ENCODE measurements at places on chromosomes 2 and 18. TPM values are rescaled to one million over a fixed set of nuclear protein-coding genes. Genes with fewer than 3 reads are reported as not detected.

PROM2 gene
- total RNA-seq = 13.6 TPM

GRCh38 chr2:232897598-232898408, 27.7 kb downstream of the SNORC start:
- DNase-seq = no peak

DNA sequence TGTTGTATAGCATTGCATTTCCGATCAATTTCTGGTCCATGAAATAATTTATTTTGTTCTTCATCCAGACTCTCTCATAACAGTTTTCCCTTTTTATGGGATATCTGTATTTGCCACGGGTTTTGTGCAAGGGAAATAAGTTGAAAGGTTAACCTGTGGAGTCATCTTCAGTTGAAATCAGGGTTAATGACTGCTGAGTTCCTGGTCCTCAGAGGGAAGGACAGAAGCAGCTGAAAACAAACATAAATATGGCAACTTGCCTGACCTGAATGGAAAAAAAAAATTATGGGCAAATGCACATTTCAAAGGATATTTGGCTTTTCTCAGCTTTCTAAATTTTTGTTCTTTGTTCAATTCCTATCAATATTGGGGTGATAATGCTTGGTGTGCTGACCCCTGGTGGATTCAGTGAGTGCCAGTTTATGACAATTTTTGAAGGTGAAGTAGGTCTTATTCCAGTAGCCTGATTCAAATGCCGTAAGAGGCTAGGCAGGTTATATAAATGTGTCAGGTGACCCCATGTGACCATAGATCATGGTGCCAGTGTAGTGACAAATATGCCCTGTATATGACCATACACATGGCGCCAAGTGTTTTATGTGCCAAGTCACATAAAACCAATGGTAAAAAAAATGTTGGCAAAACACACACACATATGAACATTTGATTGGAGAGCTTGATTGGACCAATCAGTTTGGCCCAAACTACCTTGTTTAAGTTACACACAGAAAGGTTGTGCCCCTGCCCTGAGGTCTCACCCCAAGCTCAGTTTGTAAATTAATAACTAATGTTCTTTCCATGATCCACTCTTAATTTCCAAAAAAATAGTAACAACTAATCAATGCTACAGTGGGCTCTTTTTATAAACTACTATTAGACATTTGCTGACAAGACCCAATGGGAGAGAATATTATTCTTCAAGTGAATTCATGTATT, 47.6 kb upstream of the FAM124B start:
- no peak for DNase-seq

COA5 gene
- total RNA-seq = 54.2 TPM

SLC4A3 gene
- total RNA-seq = 1.3 TPM

- DNase-seq = no peak
Observed at GRCh38 chr2:172849519-172850217, 114.0 kb downstream of the RAPGEF4 start.

CAPN14 gene
- total RNA-seq = 0.42 TPM

LBX2 gene
- 0.95 TPM for total RNA-seq

CERKL gene
- total RNA-seq = not detected

- no peak for DNase-seq
Observed at GRCh38 chr2:178143481-178143880, 31.2 kb downstream of the RBM45 start.

DNA sequence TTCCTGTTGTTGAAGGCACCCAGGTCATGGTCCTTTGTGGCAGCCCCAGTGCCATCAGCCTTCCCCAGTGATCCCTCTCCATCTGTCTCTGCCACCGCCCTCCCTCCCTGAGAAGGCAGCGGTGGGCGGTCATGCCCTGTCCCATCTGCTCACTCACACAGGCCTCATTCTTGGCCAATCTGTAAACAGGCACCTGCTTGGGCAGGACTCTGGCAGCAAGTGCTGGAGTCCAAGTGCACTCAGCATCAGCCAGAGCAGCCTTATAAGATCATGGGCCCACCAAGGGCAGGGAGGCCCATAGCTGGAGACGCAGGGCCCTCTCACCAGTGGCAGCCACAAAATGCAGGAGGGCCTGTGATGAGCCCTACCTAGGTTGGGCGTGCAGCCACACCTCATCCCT, 140.9 kb downstream of the TWIST2 start:
- DNase-seq = no peak

DNA sequence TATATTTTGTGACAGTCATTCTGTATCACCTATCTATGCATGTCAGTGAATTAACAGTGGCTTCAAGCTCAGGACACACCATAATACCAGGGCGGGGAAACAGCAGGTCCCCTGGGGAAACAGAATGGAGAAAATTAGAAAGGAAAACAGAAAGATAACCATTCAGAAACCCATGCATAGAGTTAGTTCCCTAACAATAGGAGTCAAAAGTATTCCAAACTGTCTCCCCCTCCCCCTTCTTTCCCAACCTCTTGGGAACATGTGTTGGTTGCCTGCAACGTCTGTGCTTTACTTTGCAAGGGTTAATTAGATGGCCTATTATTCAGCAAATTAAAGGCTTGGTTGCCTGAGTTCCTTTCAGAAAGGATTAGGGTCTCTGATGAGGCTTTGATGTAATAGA, 176.4 kb downstream of the MYO3B start:
- no peak for DNase-seq

DNA sequence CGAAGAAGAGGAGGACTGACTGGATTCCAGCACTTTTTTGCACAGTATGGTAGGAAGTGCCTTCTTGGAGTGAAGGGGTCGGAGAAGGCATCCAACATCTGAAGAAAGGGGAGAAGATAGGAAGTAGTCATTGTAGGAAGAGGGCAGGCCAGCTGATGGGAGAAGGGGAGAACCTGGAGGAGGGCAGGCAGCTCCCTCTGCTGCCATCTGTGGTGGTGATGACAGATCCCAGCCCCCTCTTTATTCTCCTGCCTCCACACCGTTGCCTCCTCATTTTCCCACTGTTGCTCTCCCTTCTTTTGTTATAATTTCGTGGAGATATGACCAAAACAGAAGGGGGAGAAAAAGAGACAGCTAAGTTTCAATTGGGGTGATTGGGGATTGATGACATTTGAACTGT, 2.9 kb upstream of the SCYGR2 start:
- DNase-seq = no peak

GPR35 gene
- total RNA-seq = 0.63 TPM

DNA sequence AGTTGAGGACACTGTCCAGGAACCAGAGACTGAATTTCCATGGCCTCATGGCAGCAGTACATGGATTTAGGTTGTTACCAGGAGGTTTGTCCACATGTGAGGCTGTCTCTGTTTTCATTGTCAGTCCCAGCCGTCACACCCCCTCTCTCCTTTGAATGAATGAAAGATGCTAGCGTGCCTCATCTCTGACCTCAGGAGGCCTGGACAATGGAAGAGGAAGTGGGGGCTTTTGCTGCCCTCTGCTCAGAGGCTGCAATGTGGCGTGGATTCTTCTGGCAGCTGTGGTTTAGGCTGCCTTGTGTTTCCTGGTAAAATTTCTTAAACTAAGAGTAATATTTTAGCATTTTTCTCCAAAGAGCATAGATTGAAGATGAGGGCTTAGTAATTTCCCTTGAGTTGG, 47.5 kb downstream of the RAB31 start:
- no peak for DNase-seq

DNA sequence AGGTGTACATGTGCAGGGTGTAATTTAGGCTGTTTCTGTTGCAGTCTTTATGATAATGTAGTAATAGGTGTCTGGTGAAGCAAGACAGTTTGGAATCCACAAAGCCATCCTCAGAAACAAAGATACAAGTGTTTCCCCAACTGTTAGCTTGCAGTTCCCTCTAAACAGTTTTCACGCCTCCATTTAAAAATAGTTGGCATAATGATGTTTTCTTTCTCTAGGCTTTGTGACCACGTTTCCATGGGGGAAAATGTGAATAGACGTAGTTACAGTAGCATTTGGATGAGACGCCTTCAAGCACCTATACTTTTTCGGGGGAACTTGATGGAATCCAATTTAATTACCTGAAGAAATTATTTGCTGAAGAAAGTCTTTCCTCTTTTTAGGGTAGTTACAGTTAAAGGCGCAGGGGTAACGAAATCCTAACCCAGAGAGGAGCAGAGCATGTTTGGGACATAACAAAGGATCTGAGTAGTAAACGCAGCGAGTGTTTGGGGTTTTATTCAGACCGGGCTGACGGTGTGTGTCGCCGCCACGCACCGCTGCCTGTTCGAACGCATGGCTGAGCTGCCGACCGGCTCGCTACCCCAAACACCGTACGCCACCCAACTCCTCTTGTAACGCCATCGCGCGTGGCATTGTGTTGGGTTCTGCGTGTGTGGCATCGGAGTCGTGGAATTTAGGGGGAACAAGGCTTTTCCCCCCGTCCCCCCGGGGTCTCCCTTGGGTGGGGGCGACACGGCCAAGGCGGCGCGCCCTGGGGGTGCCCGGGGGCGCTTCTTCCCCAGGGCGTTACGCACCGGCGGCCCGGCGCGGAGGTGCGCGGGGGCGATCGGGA, 681 bp upstream of the NRP2 start:
- no peak for DNase-seq

SUCLG1 gene
- total RNA-seq = 80.7 TPM

GRCh38 chr2:64737547-64737946, 83.8 kb upstream of the SERTAD2 start:
- no peak for DNase-seq

DNA sequence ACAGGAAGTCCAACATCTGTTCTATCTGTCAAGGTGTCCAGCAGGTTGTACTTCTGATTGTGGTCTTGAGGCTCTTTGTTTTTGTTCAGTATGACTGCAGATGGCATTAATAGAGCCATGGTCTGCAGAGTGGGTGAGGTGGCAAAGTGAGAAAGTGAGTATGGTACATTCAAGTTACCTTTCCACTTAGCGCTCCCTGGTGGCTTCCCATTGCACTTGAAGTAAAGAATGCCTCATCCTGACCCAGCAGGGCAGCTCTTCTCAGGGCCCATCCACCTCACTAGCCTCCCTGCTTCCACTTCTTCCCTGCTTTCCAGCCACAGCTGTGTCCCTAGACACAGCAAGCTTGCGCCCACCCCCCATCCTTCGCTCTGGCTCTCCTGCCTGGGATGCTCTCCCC, 148.0 kb upstream of the ALPP start:
- DNase-seq = no peak

DNA sequence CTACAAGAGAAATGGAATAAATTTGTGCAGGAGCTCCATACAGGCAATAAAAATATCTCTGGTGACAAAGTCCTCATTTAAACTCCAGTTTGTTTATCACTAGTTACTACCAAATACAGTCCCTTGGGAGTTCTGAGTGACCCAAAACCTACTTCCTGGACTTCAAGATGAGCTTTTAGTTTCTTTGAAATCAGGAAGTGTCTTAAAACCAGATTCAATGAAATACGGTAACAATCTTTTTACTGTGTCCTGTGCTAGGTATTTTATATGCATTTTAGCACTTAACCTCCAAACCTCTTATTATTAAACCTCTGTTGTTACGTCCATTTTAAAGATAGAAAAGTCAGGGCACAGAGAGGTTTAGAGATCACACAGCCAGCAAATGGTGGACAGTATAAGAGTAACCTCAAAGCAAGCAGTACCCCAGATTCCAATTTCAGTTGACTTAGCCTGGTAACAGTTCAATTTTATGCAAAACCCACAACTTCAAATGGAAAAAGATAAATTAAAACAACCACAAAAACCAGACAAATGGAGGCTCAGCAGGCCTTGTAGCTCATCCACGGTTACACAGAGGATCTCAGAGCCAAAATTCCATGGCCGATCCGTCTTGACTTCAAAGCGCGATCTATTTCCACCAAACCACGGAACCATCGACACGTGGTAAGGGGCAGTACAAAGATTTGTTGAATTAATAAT, 1.3 kb upstream of the KCMF1 start:
- DNase-seq = no peak

DNA sequence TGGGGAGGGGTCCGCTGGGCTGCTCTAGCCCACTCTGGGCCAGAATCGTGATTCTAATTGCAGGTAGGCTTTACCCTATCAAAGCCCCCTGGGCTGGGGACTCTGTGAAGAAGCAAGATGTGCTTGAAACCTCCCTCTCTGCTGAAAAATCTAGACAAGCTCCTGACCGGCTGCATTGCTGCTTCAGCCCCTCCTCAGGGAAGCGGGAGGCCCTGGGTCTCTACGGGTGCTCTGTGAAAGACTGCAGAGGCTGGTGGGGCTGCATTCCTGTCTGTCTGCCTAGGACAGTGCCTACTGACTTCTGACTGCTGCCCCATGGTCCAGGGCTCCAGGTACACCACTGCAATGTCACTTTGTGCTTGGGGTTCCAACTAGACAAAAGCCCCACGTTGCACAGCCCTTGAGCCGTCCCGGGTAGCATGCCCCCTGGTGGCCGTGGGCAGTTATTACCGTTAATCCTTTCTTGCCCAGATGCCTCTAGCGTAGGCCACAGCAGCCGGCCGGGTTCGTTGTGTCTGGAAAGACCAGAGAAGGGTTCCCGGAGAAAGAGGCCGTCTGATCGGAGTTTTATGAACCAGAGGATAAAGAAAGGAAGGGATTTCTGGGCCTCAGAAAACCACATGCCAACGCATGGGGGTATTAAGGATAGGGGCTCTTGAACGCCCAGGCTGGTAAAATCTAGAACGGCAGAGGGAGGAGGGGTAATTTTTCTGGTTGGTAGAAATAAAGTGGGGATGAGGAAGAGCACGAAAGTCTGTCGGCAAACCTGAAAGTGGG, 15.9 kb upstream of the C1QL2 start:
- no peak for DNase-seq

DNA sequence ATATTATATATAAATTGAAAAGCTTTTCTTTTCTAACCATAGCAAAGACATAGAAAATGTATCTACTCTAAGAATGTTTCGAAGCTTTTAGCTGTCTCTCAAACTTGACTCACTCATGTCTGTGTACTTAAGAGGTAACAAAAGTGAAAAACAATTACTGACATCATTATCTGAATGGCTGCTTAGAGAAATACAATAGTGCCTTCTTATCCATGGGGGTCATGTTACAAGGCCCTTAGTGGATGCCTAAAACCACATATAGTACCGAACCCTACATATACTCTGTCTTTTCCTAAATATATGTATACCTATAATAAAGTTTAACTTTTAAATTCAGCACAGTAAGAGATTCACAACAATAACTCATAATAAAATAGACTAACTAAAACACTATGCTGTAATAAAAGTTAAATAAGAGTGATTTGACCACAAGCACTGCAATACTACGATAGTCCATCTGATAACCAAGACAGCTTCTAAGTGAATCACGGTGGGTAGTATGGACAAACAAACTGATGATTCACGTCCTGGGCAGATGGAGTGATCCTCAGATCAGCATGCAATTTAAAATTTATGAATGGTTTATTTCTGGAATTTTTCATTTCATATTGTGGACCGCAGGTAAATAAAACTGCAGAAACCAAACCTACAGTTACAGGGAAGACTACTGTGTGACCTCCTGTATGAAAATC, 246.2 kb downstream of the XIRP2 start:
- no peak for DNase-seq

All from urinary bladder (tissue), 4 donors.